ENCODE measurements at places on chromosomes 6 and 20.

- DNase-seq, result no peak
These were observed 94.2 kb upstream of the MYL9 start for GRCh38 chr20:36447101-36447500.

- DNase-seq, result no peak
These were observed 179.4 kb upstream of the OLIG3 start for GRCh38 chr6:137673603-137674002.

- DNase-seq, result no peak
These were observed 99.9 kb downstream of the OTOR start for GRCh38 chr20:16848061-16848460.

DNA sequence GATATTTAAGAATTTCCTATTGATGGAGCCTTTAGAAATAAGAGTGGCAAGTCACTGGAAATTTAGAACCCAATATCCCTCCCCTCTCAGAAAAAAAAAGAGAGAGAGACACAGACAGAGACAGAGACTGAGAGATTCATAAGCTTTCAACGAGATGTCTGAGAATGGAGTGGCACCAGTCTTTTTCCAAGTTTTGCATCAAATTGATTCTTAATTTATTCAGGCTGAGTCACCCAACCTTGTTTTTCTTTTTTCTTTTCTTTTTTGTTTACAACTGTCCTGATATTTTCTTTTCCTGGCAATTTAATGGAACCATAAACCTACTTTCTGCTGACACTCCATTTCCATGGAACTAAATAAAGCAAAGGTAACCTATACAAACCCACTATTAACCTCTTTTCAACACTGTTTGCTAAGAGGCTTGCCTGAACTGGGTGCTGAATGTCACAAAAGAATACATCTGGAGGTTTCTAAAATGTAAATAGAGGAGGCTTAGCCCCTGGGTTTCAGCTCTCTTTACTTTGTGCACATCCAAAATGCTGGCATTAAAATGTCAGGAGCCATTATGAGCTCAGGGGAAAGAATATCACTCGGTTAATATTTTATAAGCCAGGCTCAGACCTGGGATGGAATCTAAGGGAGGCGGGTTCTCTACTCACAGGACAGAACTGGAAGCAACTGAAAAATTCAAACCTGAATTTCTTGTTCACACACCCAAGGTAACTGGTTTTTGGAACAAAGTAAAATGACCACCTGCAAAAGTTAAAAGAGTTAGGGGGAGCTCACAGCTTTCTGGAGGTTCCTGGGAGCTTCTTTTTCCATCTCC lies 100.8 kb downstream of the BFSP1 start:
- no peak for DNase-seq

GRCh38 chr6:29739136-29739881 lies 16.1 kb downstream of the HLA-F start:
- DNase-seq, result no peak

GRCh38 chr6:105080279-105080678 lies 99.5 kb downstream of the POPDC3 start:
- DNase-seq, result no peak

GRCh38 chr20:47032933-47033578 lies 138.4 kb downstream of the EYA2 start:
- no peak for DNase-seq

DNA sequence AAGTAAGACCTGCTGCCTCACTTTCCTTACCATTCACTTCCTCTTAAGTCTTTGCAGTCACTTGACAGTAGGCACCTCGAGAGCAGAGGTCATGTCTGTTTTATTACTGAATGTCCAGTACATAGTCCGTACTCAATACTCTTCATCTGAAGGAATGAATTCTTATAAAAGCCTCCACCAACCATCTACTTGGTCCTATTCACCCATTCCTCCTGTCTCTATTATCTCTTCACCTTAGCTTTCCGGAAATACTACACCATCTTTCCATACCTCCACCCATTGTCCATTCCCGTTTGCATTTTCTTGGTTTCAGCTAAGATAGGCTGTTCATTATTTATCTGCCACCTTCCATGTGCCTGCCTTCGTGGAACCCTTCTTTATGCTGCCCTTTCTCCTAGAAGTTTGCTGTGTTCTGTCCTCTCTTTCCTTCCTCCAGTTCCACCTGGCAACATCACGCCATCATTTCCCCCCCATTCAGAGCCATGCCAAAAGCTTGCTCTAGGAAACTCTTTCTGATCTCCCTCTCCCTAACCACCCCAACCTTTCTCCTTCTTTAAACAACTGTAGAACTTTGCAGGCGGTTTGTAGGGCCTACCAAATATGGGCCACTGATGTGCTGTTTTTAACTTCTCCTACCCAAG lies 38.3 kb downstream of the ENPP1 start:
- DNase-seq, result no peak

- DNase-seq, result no peak
These were observed 131.3 kb upstream of the MTHFD1L start for GRCh38 chr6:150734235-150734634.

GRCh38 chr6:83071707-83072106 lies 4.2 kb downstream of the DOP1A start:
- DNase-seq, result no peak

DNA sequence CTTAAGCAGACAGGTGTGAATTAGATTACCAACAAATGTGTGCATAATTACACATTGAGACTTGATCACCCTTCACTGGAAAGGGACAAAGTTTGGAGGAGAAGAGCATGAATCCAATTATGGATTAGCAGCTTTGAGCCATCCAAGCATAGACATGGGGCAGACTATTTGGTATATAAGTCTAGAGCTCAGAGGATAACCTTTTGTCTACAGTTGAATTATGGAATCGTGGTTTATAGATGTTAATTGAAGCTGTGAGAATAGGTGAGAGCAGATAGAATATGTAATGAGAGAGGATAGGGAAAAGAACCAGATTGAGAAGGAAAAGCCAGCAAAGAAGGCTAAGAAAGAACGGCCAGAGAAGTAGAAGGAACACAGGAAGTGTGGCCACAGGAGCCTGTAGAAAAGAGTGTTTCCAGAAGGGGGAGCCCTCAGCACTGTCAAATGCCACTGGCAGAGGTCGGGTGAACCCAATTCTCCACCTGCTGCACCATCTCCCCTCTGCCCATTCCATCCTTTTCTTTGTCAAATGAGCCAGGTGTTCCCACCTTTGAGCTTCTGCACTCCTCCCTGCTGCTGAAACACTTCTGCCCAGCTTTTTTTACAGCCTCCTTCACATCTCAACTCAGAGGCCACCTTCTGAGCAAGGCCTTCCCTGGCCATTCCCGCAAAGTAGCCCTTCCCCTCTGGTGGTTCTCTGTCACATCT lies 7.3 kb downstream of the DNTTIP1 start:
- DNase-seq, result peak; percentile 89

DNA sequence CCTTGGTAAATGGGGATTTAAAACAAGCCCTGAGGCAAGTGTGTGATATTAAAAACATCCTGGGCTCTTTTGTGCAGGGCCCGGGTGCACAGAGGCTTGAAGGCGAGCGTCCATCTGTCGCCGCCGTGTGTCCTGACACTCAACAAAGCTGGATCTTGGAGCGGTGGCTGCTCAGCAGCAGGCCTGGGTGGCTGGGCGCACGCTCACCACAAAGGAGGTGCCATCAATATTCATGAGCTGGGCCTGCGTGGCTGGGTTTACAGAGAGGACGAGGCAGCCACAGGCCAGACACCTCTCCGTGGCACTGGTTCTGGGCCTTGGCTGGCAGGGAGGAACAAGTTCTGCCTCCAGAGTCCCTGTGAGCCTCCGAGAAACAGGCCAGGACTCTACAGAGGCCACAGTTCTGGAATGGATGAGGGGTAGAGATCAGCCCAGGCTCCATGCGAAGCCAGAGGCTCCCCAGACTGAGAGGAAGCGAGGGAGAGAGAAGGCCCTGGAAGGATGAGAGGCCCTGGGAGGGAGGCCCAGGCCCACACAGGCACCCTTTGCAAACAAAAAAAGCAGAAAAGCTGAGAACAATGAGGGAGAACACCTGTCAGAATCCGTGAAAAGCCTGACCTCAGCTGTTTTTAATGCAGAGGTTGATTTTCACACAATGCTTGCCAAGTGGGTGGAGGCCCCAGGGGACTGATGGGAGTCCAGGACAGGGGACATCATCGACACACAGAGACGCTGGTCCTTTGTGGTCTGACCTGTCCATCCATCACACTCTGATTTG lies 21.9 kb downstream of the BHLHE23 start:
- DNase-seq, result no peak

DNA sequence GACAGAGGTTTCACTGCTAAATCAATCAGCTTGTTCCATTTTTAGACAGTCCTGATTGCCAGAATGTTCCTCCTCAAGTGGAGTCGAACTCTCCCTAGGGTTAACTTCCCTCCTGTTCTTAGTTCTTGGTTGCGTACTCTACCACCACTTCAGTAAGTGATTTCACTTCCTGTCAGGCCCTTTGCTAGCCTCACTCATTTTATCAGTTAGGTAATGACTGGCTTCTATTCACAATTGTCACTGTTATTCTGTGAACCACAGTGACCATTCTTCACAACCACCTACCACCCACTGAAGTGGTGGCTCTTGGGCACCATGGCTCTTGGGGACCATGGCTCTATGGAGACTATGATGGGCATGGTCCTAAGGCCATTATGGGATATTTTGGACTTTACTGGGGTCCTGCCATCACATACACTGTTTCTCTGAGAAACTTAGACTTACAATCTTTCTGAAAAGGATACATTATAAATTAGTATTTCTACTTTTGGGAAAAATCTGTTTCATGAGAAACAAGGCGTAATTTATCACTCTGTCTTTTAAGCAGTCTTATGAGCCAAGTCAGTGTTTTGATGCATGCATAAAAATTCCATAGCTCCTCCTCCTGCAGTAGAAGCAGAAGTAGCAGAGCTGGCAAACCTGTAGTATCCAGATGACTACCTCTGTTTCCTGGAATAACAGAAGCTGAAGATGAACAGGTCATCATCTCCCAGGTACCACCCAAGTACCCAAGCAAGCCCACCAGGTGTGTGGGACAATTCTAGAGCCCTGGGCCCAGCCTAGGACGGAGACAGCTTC lies 66.3 kb downstream of the ATXN1 start:
- DNase-seq, result no peak

GRCh38 chr6:150835620-150836019 lies 29.9 kb upstream of the MTHFD1L start:
- DNase-seq, result no peak

GRCh38 chr20:5845681-5846615 lies 95.7 kb downstream of the SHLD1 start:
- no peak for DNase-seq
